ENCODE measurements at places on chromosomes 6 and 20.

- DNase-seq = no peak
These were observed 79.0 kb downstream of the ANKEF1 start for GRCh38 chr20:10113746-10114145.

GRCh38 chr6:133939778-133940667 is 13.0 kb upstream of the TBPL1 start:
- DNase-seq = no peak

DNA sequence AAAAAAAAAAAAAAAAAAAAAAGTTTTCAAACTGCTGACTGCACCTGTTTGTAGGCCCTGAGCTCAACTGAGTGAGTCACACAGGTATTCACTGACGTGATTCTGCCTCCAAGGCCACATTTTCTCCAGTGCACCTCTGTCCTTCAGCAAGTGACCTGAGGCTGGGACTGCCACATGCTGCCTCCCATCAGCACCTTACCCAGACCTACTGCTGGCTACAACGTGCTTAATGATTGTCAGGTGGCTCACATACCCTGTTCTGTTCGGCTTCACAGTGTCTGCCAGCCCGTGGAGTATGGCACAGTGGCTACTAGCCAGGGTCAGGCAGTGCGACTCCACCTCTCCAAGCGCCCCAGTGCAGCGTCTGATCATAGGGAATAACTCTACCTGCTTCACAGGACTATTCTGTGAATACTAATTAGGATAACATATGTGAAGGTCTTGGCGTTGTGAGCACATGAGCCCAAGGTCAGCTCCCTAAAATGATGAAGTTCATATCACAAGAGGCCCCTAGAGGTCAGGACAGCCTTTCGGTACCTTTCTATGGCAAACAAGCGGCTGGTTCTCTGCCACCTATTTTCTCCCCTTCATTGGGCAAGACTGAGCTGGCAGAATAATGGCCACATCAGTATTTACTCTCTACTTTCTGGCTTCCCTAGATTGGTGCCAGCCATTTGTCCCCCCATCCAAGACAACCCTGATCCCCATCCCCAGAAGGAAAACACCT is 28.1 kb downstream of the RIPOR3 start:
- no peak for DNase-seq

DNA sequence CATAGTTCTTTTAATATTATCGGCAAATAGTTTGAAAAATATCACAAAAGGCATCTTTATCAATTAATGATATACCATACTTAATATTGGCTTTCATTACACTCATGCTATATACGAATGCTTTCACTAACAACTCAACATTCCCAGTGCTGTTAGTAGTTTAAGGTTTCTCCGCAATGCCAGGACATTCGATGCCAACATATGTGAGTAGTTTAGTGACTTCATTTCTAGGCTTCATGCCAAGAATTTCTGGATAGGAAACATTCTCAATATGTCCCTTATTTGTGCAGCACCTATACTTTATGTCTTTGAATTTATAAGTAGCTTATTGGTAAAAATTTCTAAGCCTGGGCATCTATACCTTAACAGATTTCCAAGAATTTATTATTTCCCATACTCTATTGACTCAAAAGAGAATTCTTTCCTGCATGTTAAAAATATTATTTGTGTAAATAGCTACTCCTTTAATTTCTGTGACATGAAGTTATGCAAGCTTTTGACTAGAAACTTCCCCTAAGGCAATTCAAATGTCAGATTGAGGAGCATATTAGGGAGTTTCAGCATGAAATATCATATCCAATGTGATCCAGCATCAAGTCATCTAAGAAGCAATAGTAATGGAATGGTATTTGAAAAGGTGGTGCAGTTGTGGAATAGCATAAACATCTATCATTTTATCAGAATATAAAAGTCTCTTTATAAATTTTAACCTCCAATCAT is 236.0 kb upstream of the STXBP5 start:
- DNase-seq = peak; percentile 16

DNA sequence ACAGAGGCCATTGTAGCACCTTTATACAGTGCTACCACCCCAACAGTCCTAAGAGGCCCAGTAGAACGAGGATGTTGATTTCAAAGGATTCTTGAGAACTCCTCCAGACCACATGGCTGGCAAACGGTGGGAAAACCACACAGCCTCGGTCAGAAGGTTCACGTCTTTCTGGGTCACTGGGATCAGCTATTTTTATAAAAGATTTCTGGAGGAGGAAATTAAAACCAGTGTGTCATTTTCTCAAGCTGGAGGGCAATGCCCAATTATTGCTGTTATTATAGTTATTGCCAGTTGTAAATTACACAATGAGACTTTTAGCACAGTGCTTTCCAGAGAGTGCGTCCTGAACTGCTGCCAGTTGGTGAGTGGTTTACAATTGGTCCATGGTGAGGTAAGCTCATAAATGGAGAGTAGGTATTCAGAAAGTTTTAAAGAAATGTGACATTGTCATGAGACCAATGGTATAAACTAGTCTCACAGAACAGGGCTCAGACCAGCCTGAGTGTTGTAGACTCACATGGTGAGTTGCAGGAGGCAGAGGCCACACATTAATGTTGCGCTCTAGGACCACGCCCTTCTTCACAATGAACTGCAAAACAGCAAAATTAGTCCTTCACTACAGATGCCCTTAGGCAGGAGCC is 8.4 kb upstream of the PPP1R14C start:
- DNase-seq = no peak

GRCh38 chr6:128827675-128828464 is 55.1 kb upstream of the LAMA2 start:
- no peak for DNase-seq

DNA sequence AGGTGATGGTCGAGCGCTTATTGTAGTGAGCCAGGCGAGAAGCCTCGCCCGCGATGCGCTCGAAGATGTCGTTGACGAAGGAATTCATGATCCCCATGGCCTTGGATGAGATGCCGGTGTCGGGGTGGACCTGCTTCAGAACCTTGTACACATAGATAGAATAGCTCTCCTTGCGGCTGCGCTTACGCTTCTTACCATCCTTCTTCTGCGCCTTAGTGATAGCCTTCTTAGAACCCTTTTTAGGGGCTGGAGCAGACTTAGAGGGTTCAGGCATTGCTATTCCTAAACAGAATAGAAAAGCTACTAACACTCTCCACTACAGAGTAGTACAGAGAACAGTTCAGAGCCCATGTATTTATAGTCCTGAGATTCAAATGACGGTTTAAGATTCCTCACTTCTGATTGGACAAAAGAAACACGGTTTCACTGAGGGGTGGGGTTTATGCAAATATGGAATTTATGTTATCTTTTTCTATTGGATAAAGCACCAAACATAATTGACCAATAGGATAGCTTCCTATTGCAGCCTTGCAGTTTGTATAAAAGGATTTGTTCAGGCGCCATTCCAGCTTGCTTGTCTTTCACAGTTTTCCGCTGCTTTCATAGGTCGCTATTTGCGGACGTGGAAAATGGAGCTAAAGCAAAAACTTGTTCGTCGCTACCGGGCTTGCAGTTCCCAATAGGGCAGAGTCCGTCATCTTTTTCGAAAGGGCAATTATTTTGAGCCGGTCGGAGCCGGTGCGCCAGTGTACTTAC is 43.7 kb upstream of the HFE start:
- DNase-seq = no peak

- DNase-seq = no peak
These were observed 200.0 kb downstream of the ZMYND8 start for GRCh38 chr20:47156301-47157137.

GRCh38 chr6:162612613-162613012 is 115.0 kb downstream of the PRKN start:
- DNase-seq = no peak

DNA sequence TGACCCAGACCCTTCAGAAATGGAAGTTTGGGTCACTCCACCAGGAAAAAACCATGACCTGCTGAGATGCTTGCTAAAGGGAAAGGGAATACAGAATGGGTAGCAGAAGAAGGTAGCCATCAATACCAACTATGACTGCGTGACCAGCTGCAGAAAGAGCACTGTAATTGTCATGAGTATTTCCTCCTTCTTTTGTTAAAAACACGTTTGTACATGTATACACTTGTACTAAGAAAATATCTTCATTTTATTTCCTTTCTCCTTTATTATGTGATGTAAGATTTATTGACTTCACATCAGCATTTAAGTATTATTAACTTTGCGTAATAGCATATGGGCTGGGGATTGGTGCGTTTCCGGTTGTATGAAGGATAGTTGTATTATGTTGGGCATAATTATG is 12.6 kb upstream of the MUC21 start:
- no peak for DNase-seq

- DNase-seq = peak; percentile 44
These were observed 16.2 kb upstream of the CHRNA4 start for GRCh38 chr20:63377256-63377941.

- DNase-seq = no peak
These were observed 48.7 kb upstream of the BMP2 start for GRCh38 chr20:6718662-6719368.

GRCh38 chr20:63979557-63980316 is at the start of gene SAMD10:
Gene SAMD10, minus strand, starts transcription at chr20:63979642. Its CDS starts 175 bp downstream, at chr20:63979467.
- peak; percentile 89 for DNase-seq

DNA sequence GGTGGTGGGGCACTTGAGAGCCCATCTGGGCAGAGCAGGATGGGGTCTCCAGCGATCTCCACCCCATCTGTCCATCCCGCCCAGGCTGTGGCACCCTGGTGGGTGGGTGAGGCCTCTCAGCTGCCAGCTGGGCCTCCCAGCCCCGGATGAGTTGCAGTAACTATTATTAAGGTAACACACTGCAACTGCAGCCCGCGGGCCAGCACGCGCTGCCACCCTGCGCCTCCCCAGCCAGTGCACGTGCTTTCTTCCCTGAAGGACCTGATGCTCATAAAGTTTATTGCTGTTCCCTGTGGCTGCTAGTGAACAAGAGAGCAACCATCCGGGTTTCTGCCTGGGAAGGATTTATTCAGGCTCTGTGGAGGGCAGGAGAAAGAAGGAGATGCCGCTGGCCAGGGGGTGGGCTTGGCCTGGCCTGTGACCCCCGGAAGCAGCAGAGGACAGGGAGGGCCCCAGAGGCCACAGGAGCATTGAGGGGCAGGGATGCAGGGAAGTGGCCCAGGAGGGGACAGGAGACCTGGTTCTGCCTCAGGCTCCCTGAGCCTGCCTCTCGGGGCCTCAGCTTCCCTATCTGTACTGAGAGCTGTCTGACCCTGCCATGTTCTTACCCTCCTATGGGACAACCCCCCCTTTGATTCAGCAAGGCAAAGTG is 1.7 kb downstream of the IP6K3 start:
- DNase-seq = no peak

GRCh38 chr20:19849341-19850197 is 91.5 kb downstream of the RIN2 start:
- DNase-seq = no peak

- no peak for DNase-seq
These were observed 21.9 kb downstream of the FOXO3 start for GRCh38 chr6:108582618-108583017.

DNA sequence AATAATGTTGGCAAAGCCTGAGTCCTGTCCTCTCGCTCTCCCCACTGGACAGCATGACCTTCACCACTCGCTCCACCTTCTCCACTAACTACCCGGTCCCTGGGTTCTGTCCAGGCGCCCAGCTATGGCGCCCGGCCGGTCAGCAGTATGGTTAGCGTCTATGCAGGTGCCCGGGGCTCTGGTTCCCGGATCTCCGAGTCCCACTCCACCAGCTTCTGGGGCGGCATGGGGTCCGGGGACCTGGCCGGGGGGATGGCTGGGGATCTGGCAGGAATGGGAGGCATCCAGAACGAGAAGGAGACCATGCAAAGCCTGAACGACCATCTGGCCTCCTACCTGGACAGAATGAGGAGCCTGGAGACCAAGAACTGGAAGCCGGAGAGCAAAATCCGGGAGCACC is 20.5 kb downstream of the RNF114 start:
- DNase-seq = no peak

- no peak for DNase-seq
These were observed 53.0 kb upstream of the CDKAL1 start for GRCh38 chr6:20481281-20481680.

GRCh38 chr20:2822073-2822472 is 5.9 kb downstream of the TMEM239 start:
- peak; percentile 23 for DNase-seq

DNA sequence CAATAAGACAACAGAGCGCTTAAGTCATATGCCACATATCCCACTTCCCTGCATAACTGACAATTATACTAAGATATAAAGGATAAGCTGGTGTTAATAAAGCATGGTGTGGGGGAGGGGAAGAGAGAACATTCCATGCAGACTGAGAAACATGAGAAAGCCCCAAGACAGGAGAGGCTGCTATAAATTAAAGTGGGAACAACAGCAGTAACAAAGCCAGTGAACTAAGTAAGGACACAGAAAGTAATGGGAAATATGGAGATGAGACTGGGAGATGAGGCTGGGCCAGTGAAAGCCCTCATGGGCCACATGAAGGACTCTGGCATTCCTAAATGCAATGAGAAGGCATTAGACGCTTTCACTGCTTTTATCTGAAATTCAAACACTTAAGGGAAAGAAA is 41.3 kb downstream of the SESN1 start:
- DNase-seq = no peak

DNA sequence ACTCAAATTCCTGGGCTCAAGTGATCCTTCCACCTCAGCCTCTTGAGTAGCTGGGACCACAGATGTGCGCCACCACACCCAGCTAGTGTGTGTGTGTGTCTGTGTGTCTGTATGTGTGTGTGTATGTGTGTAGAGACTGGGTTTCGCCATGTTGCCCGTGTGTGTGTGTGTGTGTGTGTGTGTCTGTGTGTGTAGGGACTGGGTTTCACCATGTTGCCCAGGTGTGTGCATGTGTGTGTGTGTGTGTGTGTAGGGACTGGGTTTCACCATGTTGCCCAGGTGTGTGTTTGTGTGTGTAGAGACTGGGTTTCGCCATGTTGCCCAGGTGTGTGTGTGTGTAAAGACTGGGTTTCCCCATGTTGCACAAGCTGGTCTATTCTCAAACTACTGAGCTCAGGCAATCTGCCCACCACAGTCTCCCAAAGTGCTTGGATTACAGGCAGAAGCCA is 28.3 kb downstream of the CDK5RAP1 start:
- DNase-seq = no peak

- DNase-seq = no peak
These were observed 14.1 kb downstream of the BPIFB4 start for GRCh38 chr20:33093582-33093981.

DNA sequence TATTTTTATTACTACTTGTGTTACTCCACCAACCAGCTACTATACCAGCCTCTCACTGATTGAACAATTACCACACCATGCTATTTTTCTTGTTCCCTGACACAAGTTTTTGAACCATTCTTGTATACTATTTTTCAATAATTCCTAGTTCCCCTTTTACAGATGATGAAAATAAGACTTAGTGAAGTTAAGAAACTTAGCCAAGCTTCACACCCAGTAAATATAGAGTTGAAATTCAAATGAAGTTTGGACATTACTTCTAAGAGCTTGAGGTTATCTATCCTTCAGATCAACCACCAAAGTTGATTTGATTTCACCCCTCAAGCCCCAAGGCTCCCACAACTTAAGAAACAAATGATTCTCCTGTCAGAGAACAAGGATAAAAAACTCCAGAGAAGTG is 13.1 kb upstream of the BCAS1 start:
- DNase-seq = no peak

DNA sequence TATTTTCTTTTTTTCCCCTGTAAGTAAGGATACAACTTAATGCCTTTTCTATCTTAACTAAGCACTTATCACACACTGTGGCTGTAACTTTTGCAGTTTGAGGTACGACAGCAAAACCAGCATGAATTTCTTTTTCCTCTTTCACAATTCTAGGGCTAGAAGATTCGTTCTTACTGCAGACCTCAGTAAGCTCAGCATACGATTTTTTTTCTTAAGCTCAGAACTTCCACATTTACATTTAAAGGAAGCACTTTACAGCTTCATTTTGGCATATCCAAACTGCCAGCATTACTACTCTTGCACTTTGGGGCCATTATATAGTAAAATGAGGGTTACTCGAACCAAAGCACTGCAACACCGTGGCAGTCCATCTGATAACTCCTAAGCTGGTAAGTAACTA is 889 bp upstream of the CHMP4B start:
- DNase-seq = no peak

Data from 8988T (cell line).